ENCODE measurements at places on chromosomes 5 and 9.

DNA sequence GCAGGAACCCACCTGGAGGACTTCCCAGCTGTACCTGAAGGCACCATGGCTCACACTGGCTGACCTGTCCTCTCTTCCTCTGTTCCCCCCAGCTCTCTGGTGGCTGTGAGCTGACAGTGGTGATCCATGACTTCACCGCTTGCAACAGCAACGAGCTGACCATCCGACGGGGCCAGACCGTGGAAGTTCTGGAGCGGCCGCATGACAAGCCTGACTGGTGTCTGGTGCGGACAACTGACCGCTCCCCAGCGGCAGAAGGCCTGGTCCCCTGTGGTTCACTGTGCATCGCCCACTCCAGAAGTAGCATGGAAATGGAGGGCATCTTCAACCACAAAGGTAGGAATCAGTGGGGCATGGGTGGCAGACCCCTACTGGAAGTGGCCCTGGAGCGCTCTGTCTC is 161.9 kb upstream of the OTULINL start:
- DNase-seq: no peak

GRCh38 chr9:130997925-130998596 is 10.9 kb upstream of the LAMC3 start:
- DNase-seq: peak; percentile 87

GRCh38 chr9:115350548-115350947 is 232.6 kb upstream of the TNC start:
- DNase-seq: no peak

- no peak for DNase-seq
These were observed 358.8 kb upstream of the ADAMTS16 start for GRCh38 chr5:4781299-4781698.

DNA sequence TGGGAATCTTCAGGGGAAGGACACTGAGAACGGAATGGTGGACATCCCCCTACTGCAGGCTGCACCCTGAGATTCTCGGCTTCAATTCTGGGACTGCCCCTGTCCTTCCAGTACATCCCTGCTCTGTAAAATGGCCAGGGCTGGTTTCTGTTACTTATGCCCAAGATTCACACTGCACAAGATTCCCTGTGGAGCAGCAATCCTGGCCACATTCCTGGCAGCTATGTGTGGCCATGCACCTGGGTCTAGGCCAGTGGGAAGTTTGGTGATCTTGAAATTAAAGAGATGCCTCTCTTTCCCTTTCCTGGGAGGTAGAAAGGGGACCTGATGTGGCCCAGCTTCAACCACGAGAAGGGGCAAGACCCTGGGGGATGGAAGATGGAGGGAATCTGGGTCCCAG is 27.6 kb downstream of the WHRN start:
- DNase-seq: no peak

DNA sequence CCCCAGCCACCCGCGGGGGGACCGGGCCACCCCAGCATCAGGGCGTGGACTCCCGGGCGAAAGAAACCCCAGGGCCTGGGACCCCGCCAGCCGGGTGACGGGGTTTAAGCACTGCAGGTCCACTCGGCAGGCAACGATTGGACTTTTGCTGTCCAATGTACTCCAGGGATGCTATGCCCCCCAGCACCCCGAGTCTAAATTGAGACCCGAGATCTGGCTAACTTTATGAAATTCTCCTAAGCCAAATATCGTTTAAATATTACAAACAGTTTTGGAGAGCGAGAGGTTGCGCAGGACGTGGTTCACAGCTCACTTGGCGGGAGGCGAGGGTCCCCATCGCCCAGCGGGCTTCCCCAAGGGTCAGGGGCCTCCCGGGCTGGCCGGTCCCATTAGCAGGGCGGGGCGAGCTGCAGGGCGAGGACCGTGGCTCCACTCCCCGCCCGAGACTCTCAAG is 384 bp upstream of the MRPS2 start:
- no peak for DNase-seq

DNA sequence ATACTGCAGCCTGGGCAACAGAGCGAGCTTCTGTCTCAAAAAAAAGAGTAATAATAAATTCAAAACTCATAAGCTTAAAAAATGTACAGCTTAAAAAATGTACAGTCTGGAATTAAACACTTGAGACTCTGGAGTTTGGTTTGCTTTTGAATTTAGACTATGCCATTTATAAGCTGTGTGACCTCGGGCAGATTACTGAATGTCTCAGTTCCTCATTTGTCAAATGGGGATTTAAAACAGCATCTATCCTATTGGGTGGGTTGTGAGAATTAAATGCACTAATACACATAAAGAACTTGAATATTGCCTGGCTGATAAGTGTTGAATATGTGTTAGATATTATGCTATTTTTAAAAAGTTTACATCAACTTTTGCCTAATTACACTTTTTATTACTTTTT is 98.4 kb downstream of the SCAMP1 start:
- no peak for DNase-seq

DNA sequence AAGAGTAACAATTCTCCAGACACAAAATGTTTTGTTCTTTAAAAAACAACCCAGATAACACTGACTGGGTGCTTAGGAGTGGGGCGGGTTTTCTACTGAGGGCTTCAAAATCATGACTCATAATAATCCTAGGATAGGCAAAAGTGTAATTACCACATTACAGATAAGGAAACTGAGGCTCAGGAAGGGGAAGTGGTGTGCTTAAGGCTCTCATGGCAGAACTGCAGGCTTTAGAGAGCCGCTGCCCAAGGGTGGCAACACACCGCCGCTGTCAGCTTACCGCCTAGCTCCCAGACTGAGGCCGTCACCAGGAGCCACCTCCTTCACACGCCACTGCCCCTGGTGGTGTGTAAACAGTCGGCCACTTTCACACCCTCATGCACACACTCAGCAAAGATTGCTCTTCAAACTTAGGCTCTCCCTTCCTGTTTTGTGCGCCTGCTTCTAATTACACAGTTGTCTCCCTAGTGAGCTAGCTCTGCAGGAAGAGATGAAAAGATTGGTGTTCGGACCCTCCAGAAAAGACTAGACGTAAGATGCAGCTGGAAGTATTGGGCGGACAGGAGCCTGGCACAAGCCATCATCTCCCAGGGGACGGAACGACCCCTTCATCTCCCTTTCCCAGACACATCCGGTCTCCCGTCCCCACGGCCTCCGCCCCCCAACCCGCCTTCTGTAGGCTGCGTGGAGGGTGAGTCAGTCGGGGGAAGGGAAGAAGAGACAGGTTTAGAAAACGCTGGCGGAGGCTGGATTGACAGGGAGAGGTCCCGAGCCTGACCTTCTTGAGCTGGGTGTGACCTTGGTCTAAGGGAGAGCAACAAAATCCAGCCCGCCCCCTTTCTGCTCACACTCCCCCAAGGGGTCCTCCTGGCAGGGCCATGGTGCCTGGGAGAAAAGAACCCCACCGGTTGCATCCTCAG is 162.7 kb downstream of the SYK start:
- DNase-seq: no peak

DNA sequence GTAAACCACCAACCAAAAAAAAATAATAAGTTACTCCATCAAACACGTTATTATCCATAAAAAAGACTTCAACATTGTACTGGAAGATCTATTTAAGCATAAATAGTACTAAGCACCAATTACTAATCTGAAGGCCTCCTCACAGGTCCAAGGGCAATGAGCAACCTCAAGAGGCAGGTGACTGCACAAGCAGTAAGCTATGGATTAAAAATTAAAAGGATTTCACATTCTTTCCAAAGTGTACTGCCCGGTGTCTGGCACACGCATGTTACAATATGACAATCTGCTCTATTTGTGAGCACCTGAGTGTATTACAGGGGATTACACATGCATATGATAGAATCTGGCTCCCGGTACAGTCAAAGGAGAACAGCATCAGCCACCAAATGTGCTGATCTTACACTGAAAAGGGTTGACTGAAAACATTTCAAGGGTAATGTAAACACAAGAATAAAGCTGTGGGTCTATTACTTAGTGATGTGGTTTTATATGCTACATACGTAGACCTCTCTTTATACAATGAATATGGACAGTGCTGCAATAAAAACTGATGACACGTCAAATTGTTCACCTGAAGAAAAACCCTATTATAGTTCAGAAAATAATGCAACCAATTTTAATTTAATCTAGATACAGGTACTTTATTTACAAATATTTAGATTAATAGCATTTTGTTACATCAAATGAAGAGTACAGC is 22.8 kb downstream of the RAB14 start:
- no peak for DNase-seq

DNA sequence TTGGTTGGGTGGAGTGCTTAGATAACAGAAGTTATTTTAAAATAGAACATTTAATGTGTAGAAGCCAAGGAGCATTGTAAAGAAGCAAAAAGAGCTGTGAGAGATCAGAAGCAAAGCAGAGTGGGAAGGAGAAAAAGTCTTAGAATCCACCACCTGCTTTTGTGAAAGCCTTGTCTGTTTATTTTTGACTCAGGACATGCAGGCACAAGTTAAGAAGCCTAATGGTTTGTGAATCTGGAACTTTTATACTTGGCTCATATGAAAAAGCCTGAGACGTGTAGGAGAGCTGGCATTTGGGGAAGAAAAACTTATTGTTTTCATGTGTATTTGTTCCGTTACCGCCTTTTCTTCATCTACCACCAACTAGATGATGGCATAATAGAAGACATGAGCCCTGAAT is 38.5 kb upstream of the ITGA2 start:
- no peak for DNase-seq

GRCh38 chr9:42388846-42389245 is 205.4 kb downstream of the SPATA31A6 start:
- DNase-seq: no peak

- no peak for DNase-seq
These were observed 2.5 kb downstream of the SREK1IP1 start for GRCh38 chr5:64765804-64766504.

DNA sequence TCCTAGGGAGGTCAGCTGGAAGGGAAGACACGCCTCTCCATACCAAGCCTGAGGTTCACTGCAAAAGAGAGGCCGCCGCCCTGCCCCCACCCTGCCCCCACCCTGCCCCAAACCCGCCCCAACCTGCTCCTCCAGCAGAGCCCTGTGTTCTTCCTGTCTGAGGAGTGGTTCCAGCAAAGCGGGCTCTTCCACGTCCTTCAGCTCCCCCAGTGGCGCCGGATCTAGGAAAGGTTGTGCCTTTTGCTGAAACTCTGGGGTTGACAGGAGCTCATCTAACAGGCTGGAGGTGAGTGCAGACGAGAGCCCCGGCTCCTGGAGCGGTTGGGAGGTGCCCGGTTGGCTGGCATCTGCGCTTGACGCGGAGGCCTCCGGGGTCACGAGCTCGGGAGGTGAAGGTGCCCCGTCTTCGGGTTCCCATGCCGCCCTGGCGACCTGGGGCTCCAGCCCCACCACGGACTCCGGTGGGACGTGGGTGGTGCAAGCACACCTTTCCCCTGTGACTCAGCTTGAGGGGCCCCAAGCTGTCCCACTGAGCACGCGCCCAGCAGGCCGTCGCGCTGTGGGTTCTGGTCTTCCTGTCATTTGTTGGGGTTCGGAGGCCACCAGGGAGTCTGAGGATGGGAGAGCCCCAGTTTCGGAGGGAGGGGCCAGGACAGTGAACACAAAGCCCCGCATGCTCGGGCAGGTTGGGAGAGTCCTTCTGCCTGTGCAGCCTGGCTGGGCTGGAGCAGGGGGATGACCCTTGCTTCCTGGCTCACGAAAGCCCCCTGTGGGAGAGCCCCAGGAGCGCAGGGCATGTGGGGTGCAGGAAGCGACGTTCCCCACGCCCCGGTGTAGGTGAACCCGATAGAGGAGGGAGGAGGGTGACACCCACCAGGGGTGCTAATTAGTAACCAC is 1467.1 kb downstream of the FOXD4L5 start:
- peak; percentile 30 for DNase-seq

GRCh38 chr9:134313470-134313869 is 12.8 kb upstream of the RXRA start:
- no peak for DNase-seq

- no peak for DNase-seq
These were observed 233.4 kb upstream of the KLF4 start for GRCh38 chr9:107723015-107723414.

DNA sequence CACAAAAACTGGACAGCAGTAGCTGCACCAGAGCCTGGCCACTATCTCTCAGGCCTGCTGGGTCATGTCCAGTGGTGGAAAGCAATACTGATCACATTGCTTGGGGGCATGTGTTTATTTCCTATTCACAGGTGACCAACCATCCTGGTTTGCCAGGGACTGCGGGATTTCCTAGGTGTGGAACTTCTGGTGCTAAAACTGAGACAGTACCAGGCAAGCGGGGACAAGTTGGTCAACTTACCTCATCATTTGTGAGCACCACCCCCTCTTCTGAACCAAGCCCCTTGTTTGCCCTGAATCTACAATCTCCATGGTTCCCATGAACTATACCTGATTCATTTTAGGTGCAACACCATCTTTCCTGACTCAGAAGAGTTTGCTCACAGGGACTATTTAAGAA is 81.3 kb downstream of the TNC start:
- DNase-seq: no peak

GRCh38 chr9:117034866-117035265 is 347.8 kb downstream of the TRIM32 start:
- no peak for DNase-seq

- DNase-seq: no peak
These were observed 25.2 kb downstream of the CYFIP2 start for GRCh38 chr5:157290981-157291711.

DNA sequence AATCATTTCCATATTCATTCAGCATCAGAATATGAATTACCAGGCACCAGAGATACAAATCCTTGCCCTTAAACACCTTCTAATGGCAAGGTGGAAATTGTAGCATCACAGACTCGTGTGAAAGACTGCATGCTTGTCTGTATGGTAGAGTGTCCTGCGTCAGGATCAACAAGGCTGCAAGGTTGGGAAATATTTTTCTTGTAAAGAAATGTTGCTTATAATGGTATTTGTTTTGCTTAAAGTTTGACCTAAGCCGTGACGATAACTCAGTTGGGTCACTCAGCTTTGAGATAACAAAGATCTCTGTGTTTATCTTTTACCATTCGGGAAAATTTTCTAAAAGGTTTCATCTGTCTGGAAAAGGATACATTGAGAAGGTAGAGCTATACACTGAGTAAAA is 87.6 kb downstream of the BASP1 start:
- no peak for DNase-seq

DNA sequence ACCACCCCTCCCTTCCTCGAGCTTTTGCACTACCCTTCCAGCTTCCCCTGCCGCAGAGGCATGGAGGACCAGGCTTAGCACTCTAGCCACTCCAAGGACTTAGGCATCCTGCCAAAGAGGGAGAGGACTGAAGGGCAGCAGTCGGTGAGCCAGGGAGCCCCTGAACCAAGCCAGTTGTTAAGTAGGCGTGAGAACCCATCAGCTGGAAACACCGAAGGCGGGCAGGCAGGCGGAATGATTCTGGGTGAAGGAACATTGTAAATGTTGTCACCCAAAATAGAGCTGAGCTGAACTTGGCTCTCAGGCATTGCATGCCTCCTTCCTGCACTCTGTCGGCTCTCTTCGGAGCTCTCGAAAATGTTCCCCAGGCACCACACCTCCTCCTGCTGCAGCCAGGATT is 42.8 kb downstream of the NRG2 start:
- DNase-seq: peak; percentile 23

GRCh38 chr5:154444556-154445421 is 1.0 kb upstream of the SAP30L start:
- DNase-seq: no peak

- no peak for DNase-seq
These were observed 3.7 kb downstream of the CLTB start for GRCh38 chr5:176412517-176413254.
